ENCODE measurements at places on chromosomes 1 and 21.

DNA sequence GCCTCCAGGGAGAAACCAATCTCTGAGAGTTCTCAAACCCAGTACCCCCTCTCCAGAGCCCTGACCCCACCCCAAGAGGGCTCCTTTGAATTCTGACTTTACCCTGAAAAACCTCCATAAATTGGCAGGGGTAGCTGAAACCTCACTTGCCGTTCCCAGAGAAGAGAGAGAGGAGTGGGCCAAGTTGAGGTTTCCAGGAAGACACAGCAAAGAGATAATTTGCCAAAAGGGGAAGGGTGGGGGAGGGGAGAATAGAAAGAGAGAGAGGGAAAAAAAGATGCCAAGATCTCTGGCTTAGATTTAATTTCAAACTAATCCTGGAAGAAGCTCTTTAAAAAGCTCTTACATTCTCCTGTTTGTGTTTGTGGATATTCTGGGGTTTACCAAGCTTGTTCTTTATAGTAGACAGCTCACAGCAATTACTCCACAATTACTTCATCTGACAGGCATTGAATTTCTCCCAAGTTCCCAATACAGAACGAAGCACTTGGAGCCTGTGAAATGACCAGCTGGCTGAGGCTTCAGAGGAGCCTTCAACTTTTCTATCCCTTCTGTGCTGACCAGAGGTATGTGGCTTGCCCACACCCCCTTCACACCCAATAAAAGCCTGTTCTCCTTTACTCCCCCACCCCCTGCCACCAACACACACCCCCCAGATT is 1.1 kb upstream of the GRHL3 start:
- no peak for DNase-seq

GRCh38 chr1:230549625-230550024 is 92.7 kb upstream of the COG2 start:
- no peak for DNase-seq

DNA sequence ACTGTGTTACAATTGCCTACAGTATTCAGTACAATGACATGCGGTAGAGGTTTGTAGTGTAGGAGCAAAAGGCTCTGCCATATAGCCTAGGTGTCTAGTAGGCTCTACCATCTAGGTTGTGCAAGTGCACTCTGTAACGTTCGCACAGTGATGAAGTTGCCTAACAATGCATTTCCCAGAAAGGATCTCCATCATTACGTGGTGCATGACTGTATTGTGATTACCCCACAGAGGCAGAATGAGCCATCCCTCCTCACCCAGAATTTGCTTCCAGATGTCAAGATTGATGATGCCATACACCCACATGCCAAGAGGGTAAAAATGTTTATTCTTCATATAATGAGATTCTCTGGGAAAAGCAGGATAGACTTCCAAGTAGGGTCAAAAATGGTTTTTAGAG is 199.3 kb upstream of the CTTNBP2NL start:
- DNase-seq: no peak

GRCh38 chr1:17672226-17672625 is 82.9 kb upstream of the ACTL8 start:
- no peak for DNase-seq

GRCh38 chr1:27267153-27267552 is 32.7 kb downstream of the WDTC1 start:
- no peak for DNase-seq

DNA sequence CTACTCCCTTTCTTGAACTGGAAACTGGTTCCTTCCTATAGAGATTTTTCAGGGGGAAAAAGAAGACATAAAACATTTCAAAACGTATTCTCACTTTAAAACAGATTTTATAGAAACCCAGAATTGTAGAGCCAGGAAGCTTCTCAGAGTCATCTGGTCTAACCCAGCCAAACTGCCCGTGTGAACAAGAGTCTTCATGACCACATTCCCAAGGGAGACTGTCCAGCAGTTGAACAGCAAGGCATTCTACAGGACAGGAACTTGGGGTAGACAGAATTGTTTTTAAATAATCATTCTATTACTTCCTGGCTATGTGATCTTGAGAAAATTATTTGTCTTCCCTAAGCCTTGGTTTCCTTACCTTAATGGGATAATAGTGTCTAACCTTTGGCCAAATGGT is 163.5 kb upstream of the IVNS1ABP start:
- DNase-seq: no peak

GRCh38 chr1:201488830-201489589 is 17.9 kb downstream of the CSRP1 start:
- DNase-seq: no peak

GRCh38 chr21:33578214-33578613 is 10.3 kb downstream of the DONSON start:
- DNase-seq: no peak

GRCh38 chr1:115839029-115839678 is 1.8 kb downstream of the NHLH2 start:
- peak; percentile 49 for DNase-seq

- no peak for DNase-seq
Measured at GRCh38 chr1:221268295-221268694, 389.1 kb downstream of the HLX start.

DNA sequence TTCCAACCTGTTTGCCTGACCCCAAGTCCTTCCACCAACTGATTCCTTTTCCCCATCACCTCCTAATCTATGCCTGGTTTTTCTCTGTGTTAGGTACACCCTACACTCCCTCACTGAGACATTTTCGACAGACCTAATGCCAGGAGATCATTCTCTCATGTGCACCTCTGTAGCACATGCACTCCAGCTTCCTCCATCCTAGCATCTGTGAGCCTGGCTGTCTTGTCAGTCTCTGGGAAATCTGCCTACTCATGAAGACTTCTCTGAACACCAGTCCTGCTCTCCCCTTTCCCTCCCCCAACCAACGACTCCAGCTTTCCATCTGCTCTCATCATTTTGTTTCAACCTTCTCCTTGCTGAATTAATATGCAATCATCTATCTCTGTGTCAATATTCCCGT is 987 bp downstream of the MED8 start:
- DNase-seq: no peak

DNA sequence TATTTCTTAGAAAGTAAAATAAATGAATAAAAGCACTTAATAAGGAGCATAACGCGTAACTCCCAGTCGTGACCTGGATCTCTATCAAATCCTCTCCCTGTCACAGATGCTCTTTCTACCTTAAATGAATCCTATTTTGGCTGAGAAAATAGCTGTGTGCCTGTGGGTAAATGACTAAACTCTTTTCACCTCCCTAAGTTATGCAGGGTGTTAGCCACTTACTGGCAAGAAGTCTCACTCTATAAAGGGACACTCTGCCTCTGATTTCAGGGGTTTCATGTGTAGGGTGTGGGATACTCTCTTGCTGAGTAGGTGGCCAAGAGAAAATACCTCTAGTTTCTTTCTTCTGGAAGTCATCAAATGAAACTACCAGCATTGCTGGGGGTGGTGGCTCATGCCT is 24.3 kb upstream of the PPP1R15B start:
- no peak for DNase-seq

DNA sequence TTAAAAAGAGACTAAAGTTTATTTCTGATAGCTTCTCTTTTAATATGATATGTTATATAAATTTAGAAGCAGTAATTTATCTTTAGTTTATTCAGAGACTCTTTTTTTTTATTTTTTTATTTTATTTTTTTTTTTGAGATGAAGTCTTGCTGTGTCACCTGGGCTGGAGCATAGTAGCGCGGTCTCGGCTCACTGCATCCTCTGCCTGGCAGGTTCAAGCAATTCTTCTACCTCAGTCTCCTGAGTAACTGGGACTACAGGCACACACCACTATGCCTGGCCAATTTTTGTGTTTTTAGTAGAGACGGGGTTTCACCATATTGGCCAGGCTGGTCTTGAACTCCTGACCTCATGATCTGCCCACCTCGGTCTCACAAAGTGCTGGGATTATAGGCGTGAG is 89.6 kb downstream of the DISP1 start:
- DNase-seq: peak; percentile 21
